PC-9 (cell line): ENCODE measurements at places on chromosomes 13 and 19.

DNA sequence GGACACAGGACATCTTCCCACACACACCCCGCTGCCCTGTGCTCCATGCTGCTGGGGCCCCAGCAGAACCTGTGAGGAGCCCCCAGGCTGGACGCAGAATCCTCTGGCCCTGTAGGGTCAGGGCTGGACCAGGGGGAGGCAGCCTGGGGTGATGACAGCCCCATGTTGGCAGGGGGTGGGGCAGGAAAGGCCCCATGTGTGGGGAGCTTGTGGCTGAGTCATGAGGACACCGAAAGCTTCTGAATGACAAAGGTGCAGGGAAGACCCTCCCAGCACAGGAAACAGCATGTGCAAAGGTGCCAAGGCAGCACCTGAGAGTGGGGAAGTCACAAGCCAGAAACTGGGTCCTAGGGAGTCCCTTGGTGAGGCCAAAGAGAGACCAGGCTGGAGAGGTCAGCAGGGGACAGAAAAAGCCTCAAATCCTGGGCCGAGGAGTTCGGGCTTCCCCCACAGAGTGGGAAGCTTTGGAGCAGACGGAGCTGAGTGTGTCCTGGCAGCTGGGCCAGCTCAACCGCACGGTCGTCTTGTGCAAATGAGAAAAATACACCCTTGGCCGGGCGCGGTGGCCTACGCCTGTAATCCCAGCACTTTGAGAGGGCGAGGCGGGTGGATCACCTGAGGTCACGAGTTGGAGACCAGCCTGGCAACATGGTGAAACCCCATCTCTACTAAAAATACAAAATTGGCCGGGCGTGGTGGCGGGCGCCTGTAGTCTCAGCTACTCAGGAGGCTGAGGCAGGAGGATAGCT is 17.5 kb downstream of the ATP8B3 start:
- DNase-seq = no peak

GRCh38 chr19:3979289-3979673 is 6.0 kb downstream of the EEF2 start:
- no peak for DNase-seq

- DNase-seq = no peak
These were observed at the start of gene LYL1 for GRCh38 chr19:13102666-13103580. Gene LYL1 (minus strand): TSS chr19:13102858. CDS start chr19:13101171, 1,687 bp downstream.

GRCh38 chr13:103358255-103358932 is 292.2 kb upstream of the SLC10A2 start:
- DNase-seq = no peak

DNA sequence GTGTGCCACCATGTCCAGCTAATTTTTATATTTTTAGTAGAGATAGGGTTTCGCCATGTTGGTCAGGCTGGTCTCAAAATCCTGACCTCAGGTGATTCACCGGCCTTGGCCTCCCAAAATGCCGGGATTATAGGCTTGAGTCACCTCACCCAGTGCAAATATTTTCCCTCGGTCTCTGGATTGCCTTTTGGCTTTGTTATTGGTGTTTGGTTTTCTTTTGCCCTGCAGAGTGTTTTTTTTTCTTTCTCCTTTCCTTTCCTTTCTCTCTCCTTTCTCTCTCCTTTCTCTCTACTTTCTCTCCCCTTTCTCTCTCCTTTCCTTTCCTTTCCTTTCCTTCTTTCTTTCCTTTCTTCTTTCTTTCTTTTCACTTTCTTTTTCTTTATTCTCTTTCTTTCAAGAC is 33.2 kb downstream of the KDM4B start:
- peak; percentile 83 for DNase-seq

DNA sequence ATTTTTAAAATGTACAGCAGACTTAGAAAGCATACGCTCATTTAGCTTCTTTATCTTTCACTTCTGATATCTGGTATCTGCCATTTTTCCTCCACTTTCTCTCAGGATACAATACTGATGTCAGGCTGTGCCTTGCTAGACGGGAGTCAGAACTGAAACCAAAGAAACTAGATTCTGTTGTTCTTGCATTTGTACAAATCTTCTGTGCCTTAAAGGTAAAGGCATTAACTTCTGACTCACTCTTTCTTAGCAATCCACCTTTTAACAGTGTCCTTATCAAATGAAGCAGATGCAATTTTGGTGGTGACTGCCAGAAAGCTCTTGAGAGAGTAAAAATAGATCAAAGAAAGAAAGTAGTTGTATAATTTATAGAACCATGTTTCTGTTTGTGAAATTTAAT is 370.4 kb downstream of the PCDH20 start:
- DNase-seq = no peak

GRCh38 chr13:36432106-36432544 is at the start of gene CCNA1:
Gene CCNA1 (plus strand): TSS chr13:36432495. CDS start chr13:36433057, 562 bp downstream.
- DNase-seq = no peak

DNA sequence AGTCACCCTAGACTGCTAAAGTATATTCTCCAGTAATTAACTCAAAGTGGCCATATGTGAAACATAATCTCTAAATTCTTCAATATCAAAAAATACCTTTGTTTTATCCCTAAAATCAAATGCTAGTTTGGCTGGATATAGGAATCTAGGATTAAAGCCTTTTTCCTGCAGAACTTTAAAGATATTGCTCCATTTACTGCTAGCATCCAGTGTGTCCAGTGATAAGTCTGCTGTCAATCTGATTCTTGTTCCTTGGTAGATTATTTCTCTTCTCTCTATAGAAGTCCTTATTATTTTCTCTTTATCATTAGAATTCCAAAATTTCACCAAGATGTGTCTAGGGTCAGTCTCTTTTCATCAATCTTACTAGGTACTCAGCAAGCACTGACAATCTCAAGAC is 384.6 kb downstream of the FGF14 start:
- no peak for DNase-seq

DNA sequence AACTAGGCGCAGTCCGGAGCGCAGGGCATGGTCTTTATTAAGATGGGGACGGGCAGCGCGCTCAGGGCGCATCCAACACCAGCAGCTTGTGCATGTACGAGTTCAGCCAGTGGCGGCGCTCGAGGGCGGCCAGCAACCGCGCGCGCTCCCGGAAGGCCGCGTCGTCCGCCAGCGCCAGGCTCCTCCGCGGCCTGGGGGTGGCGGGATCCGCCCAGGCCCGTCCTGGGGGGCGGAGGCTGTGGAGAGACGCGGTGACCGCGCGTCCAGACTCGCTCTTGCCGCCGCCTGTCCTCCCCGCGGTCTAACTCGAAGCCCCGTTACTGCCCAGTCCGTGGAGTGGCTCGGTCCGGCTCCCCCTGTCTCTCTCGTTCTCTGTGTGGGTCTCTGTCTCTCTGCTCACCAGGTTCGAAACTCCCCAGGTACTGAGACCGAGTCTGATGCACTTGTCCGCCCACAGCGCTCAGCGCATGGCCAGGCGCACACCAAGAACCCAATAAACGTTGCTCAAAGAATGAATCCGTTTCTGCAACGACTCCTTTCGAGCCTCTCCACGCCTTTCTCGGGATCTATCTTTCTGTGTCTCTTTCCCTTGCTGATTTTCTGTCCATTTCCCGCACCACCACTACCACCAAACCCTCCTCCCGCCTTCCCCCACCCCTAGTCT is 702 bp downstream of the PTH2 start:
- DNase-seq = no peak

- peak; percentile 95 for DNase-seq
These were observed 4.1 kb upstream of the KCNC3 start for GRCh38 chr19:50333235-50333736.

- no peak for DNase-seq
These were observed 21.4 kb downstream of the UHRF1 start for GRCh38 chr19:4930664-4931063.

- DNase-seq = no peak
These were observed 102.4 kb upstream of the CSNK1A1L start for GRCh38 chr13:37207691-37208451.

GRCh38 chr19:53876651-53877224 is 5.3 kb upstream of the PRKCG start:
- peak; percentile 33 for DNase-seq

GRCh38 chr13:89554801-89555200 is 1792.7 kb upstream of the MIR17HG start:
- no peak for DNase-seq

- DNase-seq = no peak
These were observed 721.5 kb upstream of the KLHL1 start for GRCh38 chr13:70829748-70830147.

DNA sequence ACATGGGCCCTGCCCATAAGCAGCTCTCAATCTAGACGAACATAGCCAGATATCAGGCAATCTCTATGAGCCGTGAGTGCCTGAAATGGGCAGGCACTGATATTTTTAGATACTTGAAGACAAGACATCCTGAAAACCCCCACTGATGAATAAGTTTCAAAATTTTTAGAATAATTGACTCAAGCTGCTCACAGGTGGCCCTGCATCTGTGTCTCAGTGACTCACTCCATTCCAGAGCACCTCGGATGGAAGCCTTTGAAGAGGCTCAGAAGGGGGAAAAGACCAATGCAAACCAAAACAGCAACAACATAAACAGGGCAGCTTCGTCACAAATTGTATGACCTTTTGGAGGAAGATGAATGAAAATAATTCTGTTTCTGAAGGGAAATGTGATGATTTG is 42.8 kb upstream of the SLC46A3 start:
- no peak for DNase-seq

GRCh38 chr19:1315470-1316166 is 29.9 kb downstream of the EFNA2 start:
- peak; percentile 48 for DNase-seq

DNA sequence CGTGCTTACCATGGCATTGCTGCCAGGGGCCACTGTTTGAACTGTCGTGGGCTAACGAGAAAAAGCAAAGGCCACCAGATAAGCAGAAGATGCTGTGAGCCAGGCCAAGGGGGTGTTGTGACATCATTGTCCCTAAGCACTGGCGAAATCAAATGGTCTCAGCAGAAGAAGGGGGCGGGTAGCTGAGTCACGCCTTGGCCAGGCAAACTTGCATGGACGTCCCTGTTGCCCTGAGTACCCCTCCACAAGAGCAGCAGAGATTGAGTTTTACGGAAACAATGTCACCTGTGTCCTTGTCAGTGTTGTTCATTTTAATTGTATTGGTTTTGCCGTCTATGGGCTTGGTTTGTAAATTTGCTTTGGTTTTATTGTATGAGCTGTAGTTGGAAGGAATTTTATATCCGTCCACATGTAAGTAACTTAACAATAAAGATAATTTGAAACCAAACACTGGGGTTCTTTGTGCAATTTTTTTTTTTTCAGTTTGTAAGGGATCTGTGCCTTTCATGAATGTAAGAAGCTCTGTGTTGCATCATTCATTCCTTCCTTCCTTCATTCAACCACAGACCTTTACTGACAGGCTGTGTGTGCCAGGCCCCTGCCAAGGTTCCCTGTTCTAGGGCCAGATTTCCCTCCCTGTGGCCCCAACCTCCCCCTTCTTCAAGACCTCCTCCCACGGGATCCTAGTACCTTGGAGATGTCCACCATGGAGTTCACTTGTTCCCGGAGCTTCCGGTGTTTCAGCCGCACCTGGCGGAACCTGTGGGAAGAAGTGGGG is 12.3 kb downstream of the KCNN4 start:
- DNase-seq = no peak

DNA sequence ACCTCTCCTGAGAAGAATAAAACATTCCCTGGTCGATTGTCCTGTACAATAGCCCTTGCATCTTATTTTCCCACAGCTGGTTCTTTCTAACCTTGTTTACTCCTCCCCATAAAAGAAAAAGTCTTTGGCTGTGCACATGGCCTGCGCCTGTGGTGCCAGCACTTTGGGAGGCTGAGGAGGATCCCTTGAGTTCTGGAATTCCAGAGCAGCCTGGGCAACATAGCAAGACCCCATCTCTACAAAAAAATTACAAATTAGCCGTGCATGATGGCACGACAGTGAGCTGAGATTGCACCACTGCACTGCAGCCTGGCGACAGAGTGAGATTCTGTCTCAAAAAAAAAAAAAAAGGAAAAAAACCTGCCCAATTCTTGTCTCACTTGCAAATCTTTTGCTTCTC is 7.2 kb upstream of the NUP62 start:
- no peak for DNase-seq

DNA sequence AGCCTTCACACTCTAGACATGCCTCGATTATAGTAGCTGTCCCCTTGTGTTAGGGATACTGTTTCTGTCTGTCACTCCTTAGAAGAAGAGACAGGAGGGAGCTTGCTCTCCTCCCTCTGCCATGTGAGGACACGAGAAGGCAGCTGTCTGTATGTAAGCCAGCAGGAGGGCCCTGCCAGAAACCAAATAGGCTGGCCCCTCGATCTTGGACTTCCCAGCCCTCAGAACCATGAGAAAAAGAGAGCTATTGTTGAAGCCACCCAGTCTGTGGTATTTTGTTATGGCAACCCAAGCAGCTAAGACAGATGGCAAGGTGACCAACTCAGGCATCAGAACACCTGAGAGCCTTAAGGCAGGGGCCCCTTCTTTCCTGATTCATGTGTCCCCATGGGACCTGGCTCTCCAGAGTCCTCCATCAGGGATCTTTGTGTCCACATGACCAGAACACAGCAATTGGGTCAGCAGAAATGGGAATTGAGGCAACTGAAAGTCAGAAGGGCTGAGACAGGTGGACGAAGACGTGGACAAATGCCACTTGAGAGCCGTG is 65.6 kb upstream of the NPAS1 start:
- no peak for DNase-seq
